ENCODE measurements at places on chromosomes 7 and 10.

DNA sequence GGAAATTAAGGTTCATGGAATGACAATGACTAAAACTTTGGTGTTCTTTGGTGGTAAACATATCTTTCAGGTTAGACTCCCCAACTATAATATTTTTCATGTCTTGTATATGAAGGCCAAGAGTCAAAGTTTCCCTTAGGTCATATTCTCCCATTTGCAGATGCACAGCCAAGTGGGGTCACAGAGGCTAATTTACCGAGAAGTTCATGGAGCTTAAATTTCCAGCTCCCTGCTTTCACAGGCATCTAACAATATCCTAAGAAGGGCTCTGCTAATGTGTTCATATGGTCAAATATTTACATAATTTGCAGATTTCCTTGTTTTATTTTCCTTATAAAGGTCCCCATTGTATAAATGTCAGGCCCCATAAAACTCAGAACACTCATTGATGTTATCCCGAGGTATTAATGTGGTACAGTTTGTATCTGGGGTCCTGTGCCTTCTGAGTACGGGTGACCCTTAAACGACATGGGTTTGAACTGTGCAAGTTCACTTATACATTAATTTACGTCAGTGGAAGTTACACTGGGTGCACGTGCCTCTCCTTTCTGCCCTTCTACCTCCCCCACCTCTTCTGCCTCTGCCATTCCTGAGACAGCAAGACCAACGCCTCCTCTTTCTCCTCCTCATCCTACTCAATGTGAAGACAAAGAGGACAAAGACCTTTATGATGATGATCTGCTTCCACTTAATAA is 185.9 kb upstream of the HPS1 start:
- no peak for DNase-seq

GRCh38 chr7:47031786-47032535 is 550.0 kb downstream of the TNS3 start:
- DNase-seq, result no peak

- DNase-seq, result no peak
Measured at GRCh38 chr7:4169455-4169854, 512.6 kb upstream of the FOXK1 start.

- DNase-seq, result no peak
Measured at GRCh38 chr7:147664541-147664940, 926.0 kb upstream of the C7orf33 start.

DNA sequence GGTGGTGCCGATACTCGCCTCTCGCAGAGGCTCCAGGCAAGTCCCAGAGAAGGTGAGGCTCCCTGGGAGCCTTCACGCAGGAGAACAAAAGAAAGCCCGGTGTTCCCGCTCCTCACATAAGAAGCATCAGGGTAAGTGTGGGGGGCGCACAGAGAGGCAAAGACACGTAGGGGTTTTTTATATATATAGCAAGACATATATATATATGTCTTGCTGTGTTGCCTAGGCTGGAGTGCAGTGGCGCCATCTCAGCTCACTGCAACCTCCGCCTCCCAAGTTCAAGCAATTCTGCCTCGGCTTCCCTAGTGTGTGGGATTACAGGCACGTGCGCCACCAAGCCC is 61.3 kb downstream of the PDIA4 start:
- no peak for DNase-seq

DNA sequence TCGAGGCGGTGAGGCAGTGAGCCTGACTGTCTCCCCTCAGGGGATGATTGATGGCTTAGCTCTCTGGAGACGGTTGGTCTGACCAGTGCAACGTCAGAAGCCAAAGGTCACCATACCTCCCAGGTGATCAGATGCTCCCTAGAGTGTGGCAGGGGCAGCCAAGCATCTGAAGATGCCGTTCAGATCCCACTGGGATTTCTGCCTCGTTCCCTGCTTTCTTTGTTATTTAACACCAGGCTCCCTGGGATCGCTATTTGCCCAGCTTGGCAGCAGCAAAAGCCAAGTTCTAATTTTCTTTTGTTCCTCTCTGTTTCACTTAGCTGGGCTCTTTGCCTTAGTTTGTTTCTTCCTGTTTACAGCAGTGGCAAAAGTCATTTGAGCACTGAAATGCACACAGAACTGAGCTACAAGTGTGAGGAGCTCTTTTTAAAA is 53.5 kb upstream of the SVIL start:
- no peak for DNase-seq

- no peak for DNase-seq
Measured at GRCh38 chr7:114708646-114709045, 213.2 kb upstream of the MDFIC start.

GRCh38 chr10:43135656-43136055 is 2.6 kb upstream of the CSGALNACT2 start:
- DNase-seq, result no peak

DNA sequence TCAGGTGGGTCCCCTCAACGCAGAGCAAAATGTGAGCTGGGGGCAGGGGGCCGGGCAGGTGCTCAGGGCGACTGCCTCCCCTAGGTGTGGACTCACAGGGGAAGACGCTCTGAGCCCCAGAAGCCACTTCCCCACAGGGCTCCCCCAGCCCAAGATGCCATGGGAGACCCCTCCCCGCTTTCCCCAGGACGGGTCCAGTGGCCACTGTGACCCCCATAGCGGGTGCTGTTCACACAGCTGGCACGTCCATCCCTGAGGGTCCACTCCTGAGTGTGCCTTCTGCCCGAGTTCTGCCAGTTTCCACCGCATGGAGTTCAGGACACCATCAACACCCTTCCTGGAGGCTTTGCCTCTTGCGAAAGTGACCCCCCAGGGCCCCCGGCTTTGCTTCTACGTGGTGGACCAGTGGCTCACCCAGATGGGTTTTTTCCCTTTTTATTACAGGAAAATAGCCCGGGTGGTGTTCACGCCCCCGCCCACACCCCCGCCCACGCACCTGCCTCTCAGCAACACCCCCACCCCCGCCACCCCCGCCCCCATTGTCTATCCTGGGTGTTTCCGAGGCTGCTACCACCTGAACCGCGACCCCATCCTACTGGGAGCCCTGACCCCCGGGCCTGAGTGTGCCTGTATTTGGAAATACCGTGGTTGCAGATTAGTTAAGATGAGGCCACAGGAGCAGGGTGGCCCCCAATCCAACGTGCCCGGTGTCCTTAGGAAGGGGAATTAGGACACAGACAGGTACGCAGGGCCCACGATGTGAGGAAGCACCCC is 32.0 kb downstream of the ADAP1 start:
- no peak for DNase-seq

DNA sequence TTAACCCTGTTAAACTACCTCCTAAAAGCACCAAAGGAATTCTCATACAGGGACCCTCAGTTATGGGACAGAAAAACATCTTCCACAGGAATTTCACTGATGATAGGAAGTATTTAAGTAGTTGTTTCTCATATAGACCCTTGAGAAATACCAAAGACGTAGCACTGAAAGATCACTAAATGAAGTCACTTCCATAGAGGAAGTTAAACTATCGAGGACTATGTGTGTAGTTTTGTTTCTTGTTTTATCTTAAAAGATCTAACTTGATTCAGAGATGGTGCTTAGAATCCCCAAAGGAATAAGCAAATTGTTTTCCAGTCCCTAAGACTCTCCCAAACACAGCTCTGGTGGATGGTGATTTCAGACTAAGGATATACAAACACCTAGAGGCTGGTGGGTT is 94.8 kb upstream of the AFAP1L2 start:
- DNase-seq, result no peak

Measured in amniotic epithelial cell (primary cell).